ENCODE measurements at places on chromosomes 3 and 15.

GRCh38 chr3:197083486-197083885 is 53.9 kb upstream of the MELTF start:
- peak; percentile 84 for DNase-seq

GRCh38 chr15:25183581-25184251 is 228.9 kb downstream of the SNRPN start:
- no peak for DNase-seq

DNA sequence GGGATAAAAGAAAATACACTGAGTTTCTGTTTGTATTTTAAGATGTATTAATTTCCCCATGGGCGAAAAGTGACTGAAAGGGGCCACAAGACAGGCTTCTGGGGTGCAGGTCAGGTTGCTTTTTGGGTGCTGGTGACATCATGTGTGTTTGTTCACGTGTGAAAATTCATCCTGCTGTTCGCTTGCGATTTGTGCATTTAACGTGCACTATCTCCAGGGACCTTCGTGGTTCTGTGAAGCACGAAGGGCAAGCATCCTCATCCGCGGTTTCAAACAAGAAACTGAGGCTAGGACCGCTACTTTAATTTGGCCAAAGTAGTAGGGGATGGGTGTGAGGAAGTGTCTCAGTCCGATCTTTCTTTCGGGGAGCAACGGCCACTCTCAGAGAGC is 1.6 kb upstream of the SMAD6 start:
- no peak for DNase-seq

- DNase-seq: peak; percentile 70
Observed at GRCh38 chr15:69253156-69253555, 45.6 kb upstream of the PAQR5 start.

GRCh38 chr3:14398797-14399106 is 3.7 kb upstream of the SLC6A6 start:
- DNase-seq: no peak

DNA sequence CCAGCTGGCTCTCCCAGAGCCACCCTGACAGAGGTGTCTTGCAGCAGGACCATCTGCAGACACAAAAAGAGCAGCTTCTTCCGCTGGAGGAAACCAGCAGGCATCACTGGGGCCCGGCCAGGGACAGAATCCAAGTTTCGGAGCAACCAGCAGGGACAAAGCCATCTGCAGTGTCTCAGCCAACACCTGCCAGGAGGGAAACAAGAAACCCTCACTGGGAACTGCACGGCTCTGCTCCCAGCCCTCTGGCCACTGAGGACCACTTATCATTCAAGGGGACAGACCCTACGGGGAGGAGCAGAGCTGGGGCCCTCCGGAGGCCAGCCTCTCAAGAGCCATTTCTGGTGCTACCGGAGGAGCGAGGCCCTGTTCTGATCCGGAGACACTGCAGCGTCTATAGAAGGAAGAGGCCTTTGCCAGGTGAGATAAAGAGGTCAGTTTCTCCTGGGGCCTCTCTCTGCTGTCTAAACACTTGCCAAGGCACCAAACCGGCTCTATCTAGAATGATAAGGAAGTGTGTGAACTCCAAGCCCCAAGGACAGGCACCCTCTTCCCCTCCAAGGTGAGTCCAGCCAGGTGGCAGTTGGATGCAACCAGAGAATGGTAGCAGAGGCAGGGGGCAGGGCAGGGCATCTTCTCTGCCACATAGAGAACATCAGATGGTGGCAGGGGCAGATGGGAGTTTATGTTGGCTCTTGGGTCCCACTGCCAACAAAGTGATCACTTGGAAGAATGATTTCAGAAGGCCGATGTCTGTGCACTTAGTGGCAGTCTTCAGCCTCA is 89.0 kb downstream of the CHSY1 start:
- no peak for DNase-seq

DNA sequence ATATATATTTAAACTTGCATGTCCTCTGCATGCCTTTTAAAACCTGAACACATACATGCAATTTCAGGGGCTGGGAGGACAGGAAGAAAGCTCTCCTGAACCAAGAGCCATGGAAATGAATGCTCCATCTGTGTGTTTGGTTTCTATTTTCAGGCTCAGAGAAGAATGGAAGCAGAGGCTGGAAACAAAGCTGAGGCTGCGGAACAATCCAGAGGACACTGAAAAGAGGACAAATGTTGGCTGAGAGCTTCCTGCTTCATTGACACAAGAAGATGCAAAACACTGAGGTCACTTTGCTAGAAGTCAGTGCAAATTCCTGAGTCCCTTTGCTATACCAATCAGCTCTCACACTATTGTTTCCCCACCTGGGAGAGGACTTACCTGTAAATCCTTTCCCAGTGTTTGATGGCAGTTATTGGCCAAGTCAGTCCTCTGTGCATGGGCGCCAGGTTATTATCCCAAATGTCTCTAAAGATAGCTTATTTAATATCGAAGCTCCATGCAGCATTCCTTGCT is 12.7 kb downstream of the FAM240A start:
- no peak for DNase-seq

All from foreskin fibroblast (primary cell).